Stimulated activated naive CD8-positive, alpha-beta T cell treated with anti-CD3 and anti-CD28 coated beads, Interleukin-15, Interleukin-2, amounts not matched to agents 100 U/mL and 50 U/mL, for 24 hours (primary cell): ENCODE measurements at places on chromosomes 7 and 10.

- no peak for DNase-seq
Measured at GRCh38 chr10:24862589-24862988, 89.8 kb downstream of the PRTFDC1 start.

DNA sequence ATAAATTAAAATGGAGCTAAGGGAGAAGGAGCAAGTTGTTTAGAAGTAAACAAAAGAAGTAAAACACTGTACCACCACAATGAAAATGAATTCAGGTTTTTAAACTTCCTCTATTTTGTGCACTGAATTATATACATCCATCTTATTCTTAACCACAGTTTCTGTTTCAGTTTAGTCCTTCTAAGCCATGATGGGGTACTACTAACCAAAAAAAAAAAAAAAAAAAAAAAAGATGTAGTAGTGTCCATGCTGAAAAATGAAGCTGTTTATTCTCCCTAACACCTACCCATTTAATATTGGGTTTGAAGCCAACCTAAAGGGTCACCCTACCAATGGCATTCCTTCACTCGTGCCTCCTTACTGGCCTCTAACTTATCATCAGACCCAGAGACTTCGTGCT is 3.4 kb upstream of the BMPR1A start:
- no peak for DNase-seq

- peak; percentile 50 for DNase-seq
Measured at GRCh38 chr7:141053626-141054025, 20.2 kb upstream of the TMEM178B start.

DNA sequence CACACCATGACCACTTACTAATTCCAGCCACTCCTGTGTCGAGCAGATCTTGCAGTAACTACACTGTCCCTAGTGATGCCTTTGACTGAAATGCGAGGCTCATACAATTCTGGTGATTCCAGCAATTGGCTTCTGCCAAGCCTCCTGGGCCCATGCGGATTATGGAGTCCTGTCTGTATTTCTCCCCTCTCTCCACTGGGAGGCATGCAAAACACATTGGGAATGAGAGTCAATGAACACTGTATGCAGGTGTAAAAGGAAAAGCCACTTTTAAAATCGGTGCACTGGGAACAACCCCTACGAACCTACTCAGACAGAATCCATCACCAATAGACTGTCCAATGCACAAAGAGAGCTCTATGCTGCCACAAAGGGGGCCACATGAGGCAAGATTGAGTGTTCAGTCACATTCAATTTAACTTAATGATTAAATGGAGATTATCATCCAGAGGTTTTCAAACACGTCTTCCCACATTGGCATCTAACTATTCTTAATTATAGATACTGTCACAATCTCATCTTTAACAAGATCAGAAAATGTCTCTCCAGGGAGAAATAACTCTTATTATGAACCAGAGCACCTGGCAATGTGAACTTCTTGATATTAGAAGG is 550.6 kb downstream of the GLRX3 start:
- no peak for DNase-seq

- no peak for DNase-seq
Measured at GRCh38 chr10:131077031-131077430, 234.5 kb downstream of the TCERG1L start.

DNA sequence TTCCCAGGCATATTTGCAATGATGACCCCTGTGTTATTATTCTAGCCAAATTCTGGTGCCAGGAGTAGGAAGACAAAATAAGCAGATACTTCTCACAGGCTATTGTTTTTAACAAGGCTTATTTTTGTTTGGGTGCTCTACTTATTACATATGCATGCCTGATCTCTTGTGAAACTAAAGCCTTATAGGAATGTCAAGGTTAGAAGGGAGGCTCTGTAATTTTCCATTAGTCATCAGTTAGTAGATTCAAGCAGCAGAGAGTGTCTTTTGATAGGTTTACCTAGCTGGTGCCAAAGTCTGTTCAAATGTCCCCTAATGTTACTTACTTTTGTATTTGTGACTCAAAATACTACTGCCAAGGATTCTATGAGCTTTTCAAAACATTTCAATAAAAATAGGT is 11.7 kb upstream of the TMEM106B start:
- DNase-seq, result no peak
